Activated B cell treated with CpG ODN at 0.5 μM for 24 hours (primary cell): ENCODE measurements at places on chromosomes 1 and 21.

DNA sequence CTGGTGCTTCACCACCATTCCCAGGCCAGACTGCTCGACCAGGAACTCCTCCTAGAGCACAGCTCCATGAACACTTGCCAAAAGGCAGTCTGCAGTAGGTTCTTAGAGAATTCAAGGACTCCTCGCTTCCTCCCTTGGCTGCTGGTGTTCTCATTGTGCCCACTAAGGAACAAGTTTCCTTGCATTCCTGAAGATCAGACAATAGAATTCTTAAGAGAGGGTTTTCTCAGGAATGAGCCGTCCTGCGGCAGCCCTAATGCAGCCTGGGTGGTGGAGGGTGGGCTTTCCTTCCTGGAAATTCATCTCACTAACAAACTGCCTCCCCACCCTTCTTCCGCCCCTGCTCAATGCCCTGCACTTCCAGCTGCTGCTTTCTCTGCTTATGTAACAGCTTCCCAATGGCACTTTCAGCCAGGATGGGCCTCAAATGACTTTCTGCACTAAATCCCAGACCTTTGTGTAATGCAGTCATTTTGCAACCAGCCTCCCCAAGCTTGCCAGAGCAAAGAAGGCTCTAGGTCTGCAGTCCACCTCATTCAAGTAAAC is 287.9 kb downstream of the PLPP3 start:
- no peak for DNase-seq

DNA sequence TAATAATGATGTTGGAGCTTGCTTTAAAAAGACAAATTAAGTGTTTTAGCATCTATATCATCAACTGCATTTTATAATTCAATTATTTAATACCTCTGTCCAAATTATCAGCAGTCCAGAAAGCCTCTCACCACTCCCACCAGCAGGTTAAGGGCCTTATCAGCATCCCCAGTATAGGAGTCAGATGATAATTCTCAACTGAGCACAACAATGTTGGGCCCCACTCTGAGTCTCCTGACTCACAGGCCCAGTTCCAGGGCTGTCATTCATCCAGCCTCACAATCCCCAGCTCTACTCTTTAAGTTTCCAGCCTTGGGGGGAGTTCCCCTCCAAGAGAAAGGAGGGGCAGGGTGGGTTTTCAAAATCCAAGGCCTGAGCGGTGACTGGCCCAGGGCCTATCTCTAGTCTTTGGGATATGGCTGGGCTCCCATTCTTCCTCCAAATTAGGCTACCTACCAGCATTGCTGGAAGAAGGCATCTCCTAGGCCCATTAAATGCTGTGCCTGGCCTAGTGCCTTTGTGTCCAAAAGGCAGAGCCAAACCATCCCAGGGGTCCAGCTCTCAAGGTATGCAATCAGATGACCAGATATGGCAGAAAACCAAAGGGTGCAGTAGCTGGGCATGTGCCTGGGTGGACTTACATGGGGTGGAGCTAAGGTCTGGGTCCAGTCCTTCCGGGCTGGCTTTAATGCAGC is 134.1 kb downstream of the GLUL start:
- no peak for DNase-seq

DNA sequence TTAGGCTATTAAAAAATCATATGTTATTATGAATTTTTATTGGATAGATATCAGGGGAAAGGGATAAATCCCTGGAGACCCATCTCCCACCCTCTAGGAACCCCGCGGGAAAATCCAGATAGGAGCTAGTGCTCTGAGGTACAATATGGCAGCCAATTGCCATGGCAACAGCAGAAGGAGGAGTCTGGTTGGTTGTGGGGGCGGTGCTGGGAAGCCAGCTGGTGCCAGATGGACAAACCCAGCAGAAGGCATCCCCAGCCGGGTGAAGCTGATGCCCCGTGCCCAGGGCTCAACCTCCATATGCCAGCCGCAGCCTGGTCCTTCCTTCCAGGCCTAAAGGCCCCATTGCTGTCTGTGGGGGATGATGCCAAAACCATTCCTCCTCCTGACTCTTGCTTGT is 38.3 kb downstream of the RHBG start:
- no peak for DNase-seq

DNA sequence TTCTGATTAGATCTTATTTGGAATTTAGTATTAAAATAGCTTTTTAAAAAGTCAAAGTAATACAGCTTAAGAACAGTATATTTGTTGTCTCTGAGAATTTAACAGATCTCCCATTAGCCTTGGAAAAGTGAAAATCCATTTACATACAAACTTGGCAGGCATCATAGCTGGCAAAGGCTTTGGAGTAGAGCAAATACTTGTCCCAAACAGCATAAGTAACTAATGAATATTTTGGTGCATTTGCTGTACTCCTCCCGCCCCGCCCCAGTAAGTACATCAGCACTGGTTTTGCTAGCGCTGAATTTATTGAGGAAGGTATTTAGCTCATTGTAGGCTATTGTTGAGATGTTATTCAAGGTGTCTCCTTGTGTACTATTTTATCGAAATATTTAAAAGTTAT is 417.7 kb upstream of the KAZN start:
- no peak for DNase-seq

GRCh38 chr1:30384286-30385245 is 338.8 kb downstream of the MATN1 start:
- no peak for DNase-seq

- DNase-seq: no peak
Measured at GRCh38 chr1:70930062-70930461, 117.6 kb downstream of the PTGER3 start.

GRCh38 chr1:57353654-57354053 is 70.2 kb downstream of the DAB1 start:
- DNase-seq: no peak
